ENCODE measurements at places on chromosomes 13 and 19.

DNA sequence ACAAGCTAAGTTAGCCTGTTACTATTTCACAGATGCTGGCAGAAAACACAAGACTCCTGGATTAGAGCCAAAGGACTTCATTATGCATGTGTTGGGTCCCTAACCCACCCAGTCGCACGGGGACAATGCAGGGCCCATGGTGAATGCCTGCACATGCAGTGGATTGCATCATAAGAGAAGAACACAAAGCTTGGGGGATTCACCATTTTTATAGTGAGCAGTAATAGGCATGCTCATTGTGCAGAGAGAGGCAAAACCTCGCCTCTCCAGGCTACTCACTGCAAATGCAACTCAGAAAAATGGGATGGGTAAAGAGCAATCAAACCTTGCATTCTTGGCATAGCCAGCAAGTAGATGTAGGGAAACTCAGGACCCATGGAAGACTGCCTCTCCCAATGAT, 115.8 kb downstream of the DIAPH3 start:
- DNase-seq, result no peak

- no peak for DNase-seq
Observed at GRCh38 chr19:13842291-13843103, 34.4 kb upstream of the NANOS3 start.

GRCh38 chr19:2123682-2124387, 27.1 kb downstream of the IZUMO4 start:
- no peak for DNase-seq

DNA sequence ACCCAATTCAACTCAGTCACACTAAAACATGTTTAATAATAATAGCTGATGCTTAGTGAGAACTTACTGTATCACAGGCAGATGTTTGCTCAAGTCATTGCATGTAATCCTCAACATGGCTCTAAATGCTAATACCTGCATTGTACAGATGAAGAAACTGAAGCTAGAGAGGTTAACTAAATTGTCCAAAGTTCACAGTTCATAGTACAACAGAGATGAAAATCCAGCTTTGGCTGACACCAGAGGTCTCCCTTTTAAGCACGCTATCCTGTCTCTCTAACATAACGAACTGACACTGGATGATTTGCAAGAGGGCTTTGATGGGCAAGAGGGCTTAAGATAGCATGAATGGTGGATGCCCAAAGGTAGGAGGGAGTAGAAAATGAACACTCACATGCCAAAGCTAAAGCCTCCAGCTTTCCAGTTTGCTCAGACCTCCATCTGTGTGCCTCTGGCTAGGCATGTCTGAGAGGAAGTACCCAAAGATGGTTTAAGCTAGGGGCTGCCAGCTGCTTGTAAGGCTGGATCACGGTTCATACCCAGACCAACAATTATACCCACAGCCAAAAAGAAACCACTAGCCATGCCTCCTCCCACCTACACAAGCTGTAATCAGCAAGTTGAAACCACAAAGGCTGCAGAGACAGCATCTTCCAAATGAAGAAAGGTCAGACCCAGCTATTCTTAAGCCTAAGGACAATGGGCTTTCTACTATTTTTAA, 196.9 kb upstream of the UBL3 start:
- DNase-seq, result no peak

DNA sequence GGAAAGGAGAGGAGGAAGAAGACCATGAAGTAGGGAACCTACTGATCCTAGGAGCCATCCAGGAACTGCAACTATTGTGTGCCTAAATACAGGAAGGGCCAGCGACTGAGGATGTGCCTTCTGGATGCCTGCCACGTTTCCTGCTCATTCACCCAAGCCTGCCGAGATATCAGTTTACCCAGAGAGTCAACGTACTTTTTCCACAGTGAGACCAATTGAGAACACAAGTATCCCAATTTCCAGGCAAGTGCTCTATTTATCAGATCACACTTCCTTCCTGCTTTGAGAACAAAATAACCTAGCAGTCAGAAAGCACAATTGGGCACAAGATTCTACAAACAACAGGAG, 122.4 kb downstream of the AKAP11 start:
- DNase-seq, result no peak

DNA sequence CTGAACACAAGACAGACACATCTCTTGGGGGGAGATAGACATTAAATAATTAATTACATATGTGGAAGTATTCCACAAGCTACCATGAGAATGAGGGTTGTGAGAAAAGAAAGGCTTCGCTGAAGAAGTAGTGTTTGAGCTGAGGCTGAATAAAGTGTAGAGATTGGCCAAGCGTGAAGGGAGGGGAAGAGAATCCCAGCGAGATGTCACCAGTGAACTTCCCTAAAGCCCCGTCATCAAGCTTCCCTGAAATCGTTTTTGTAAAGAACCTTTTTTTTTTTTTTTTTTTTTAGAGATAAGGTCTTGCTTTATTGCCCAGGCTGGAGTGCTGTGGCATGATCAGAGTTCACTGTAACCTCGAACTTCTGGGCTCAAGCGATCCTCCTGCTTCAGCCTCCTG, 235.2 kb downstream of the KCNRG start:
- no peak for DNase-seq

- no peak for DNase-seq
Observed at GRCh38 chr13:113609616-113610015, 25.1 kb downstream of the TFDP1 start.

DNA sequence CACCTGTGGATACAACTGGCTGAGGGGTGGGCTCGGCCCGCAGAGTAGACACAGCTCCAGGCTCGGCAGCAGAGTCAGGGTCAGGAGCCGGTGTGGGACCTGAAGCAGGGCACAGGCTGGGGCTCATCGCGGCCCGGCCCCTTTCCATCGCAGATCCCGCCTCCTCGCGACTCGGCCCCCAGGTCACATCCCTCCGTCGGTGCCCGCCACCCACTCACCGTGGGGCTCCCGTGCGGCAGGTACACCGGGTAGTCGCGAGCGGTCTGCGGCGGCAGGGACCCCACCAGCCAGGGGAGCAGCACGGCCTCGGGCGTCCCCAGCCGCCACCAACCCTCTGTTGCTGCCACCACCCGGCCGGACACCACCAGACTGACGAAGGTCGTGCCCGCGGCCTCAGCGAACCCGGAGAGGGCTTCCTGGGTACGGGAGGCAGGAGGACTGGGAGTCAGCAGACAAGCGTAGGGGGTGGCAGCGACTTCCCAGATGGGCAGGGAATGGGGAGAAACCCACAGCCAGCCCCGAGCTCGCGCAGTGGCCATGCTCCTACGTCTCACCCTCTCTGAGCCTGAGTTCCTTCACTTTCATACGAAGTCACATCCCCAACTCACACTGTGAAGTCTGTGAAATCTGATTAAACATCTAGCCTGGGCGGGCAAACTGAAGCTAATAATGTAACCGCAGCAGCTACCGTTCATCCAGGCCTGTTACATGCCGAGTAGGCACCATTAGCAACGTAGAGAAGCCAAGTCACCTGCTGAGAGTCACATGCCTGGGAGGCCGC, 3.7 kb downstream of the FUZ start:
- DNase-seq, result no peak

DNA sequence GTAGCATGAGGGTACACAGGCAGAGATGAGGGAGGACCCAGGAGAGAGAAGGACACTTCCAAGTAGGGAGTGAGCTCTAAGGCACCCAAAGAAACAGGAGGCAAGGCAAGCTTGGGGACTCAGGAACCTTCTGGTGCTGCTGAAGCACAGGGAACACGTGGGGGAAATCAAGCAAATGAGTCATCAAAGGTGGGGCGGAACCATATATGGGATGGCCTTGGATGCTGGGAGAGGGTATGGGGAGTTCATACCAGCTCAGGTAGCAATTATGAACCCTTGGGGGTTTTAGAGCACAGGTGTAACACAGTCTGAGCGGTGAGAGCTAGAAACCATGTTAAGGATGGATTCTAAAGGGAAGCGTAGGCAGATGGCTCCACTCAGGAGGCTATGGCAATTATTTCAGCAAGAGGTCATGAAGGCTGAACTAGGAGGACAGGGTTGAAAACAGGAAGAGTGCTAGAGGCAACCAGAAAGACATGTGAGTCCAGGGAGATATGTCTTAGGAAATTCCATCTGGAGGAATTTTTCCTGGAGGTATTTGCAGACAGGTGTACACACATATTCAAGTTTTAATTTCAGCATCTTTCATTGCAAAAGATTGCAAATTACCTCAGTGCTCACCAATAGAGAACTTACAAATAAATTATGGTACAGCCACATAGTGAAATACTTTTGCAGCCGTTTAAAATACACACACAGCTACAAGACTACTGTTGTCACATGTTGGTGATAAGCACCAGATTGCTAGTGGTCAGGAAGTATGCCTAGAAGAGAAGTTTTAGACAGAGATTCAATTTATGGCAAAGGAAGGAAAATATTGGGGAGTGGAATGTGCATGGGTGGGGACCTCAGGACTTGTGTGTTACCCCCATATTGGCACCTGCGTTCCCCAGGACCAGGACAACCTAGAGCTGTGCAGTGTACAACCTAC, 77.0 kb downstream of the STARD13 start:
- no peak for DNase-seq

DNA sequence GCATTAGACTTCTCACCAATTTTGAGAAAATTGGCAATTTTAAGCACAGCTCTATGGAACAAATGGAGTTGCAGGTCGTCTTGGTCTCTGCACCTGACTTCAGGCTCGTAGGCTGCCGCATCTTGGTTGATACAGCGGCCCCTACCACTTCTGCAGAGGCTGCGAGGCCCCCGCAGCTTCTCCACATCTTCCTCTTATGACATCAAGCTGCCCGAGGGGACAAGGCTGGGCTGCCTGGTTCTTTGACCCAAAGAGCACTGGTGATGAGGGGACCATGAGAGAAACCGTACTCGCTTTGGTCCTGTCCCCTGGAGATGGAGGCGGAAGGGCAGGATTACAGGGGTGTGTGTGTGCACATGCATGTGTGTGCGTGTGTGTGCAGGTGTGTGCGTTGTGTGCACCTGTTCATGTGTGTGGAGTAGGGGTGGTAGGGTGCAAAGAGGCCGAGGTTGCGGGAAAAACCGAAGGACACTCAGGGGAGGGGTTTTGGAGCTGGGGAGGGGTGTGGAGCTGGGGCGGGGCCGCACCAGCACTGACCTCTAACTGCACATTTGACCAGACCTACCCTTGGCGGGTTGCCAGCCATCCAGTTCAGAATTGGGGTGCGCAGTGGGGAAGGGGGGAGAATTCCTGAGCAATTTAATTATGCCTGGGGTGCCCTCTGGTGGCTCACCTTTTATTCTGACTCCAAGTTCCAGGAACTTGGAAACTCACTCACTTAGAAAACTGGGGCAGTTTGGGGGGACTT, 65.1 kb upstream of the ARHGEF7 start:
- no peak for DNase-seq

- DNase-seq, result no peak
Observed at GRCh38 chr19:12692960-12693359, 3.5 kb downstream of the FBXW9 start.

DNA sequence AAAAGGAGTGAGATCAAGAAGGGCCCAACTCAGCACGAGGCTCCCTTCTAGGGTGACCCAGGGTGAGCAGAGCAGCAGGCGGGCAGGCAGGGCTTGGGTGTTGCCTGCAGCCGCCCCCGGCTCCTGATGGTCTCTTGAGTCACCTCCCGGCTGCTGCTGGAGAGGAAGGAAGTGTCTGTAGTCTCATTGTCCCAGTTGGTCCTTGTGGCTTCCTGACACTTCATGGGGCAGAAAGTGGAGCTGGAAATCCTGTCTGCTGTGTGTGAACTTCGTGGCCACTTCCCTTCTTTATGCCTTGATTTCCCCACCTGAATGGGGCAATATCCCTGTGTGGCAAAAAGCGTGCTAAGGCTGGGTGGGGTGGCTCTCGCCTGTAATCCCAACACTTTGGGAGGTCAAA, 2.5 kb downstream of the MAP1S start:
- no peak for DNase-seq

GRCh38 chr13:35720690-35721554, 244.4 kb upstream of the MAB21L1 start:
- no peak for DNase-seq

Measured in cerebellar nuclear complex (tissue), 1 donor.